Activated naive CD4-positive, alpha-beta T cell treated with anti-CD3 and anti-CD28 coated beads, Interleukin-2, amount 50 U/mL, for 72 hours (primary cell): ENCODE measurements at places on chromosomes 16 and 17. TPM values are rescaled to one million over a fixed set of nuclear protein-coding genes. Genes with fewer than 3 reads are reported as not detected.

PABPN1L gene
- total RNA-seq = not detected

GRCh38 chr17:48470388-48471034, 40.5 kb upstream of the SKAP1 start:
- DNase-seq = no peak

DNA sequence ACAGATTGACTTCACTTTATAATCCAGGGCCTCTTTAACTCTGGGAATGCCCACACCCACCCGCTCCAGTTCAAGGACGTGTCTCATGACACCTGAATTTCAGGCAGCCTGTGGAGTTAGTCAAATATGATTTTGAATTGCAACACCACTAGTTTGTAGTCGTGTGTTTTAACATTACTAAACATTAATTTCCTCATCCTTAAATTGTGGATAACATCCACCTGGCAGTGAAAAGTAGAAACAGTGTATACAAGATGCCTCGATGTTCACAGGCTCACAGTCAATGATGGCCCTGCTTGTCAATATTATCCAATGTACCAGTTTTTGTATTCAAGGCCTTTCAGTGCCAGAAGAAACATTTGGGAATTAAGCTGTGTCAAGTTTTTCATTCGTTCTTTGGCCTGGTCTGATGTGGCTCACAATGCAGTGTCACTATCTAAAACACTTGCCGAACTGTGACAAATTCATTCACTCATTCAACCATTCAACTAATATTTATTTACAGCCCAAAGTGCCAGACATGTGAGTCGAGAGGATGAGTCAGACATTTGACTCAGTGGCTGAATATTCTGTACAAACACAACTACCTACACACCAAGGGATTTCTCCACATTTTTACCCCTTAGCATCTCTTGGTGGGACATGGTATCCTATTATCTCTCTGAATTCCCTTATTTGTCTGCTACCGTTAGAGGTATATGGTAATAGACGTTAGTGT, 1.4 kb downstream of the MEIOB start:
- no peak for DNase-seq

DNA sequence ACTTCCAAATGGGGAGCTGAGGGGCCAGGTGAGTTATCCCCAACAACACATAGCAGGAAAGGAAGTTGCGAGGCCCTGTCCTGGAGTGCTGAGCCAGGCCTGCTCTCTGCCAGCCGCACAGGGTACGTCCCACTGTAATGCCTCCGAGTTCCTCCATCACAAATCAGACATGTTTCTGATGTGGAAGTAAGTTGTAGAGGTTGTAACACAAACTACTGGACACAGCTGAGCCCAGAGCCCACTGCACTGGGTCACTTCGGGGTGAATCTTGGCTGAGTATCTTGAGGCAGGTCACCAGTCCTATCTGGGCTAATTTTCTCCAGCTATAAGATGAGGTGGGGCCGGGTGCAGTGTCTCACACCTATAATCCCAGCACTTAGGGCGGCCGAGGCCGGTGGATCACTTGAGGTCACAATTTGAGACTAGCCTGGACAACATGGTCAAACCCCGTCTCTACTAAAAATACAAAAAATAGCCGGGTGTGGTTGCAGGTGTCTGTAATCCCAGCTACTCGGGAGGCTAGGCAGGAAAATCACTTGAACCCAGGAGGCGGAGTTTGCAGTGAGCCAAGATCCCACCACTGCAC, 100.8 kb upstream of the CDH5 start:
- DNase-seq = no peak

- DNase-seq = peak; percentile 82
Measured at GRCh38 chr17:8857919-8858318, 9.6 kb downstream of the PIK3R6 start.

SLC43A2 gene
- total RNA-seq = 0.62 TPM

CCL16 gene
- total RNA-seq = not detected

KCNJ12 gene
- total RNA-seq = not detected

GRCh38 chr17:17710728-17711541, 29.7 kb downstream of the RAI1 start:
- no peak for DNase-seq

DNA sequence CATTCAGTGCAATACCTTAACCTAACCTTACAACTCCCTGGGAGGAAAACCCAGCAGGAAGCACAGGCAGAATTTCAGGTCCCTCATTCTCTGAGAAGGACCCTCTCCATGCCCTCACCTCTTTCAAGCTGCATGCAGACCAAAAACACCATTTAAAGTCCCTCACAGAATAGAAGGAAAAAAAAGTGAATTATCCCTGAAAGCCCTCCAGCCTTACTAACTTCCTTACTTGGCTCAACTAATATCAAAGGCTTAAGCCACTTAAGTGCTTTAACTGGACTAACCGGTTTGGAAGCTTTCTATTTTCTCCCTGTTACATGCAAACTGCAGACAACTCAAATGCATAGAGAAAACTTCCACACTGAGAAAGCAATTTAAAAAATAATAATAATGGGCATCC, 60.5 kb downstream of the ADAMTS18 start:
- DNase-seq = no peak

RNF112 gene
- total RNA-seq = 0.84 TPM

- DNase-seq = no peak
Measured at GRCh38 chr16:25084797-25085196, 26.7 kb upstream of the LCMT1 start.

DNA sequence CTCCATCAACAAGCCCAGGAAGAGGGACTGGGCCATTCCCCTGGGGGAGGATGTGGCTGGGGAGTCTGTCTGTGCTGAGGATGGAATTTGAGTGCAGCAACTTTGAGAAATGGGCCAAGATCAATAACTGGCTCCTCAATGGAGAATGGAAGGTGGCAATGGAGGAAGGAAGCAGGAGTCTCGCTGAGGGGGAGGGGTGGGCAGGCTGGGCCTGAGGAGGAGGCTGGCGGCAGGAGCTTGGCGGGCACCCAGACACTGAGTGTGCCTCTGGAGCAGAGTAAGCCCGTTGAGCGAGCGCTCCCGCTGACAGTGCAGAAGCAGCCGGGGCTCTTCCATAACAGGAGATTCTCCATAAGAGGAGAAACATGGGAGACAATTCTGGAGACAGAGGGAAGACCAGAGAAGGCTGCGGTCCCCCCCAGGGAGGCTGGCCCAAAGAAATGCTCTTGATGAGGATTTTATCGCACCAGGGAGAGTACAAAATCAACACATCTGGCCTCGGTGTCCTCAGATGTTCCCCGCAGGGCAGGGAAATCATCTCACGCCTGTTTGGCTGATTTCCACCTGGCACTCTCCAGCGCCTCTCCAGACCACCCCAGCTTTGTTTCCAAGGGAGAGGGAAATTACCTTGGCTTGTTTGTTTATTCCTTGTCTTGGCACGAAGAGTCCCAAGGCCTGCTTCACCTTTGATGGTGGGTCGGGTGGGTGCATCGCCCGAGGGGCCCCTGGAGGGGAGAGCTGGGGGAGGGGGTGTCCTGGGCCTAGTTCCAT, 2.8 kb upstream of the MMP15 start:
- no peak for DNase-seq

GRCh38 chr16:24164416-24164815, 91.7 kb upstream of the CACNG3 start:
- no peak for DNase-seq

HOXB1 gene
- not detected for total RNA-seq

GRCh38 chr17:37107406-37108083, 158.8 kb downstream of the AATF start:
- no peak for DNase-seq

DNA sequence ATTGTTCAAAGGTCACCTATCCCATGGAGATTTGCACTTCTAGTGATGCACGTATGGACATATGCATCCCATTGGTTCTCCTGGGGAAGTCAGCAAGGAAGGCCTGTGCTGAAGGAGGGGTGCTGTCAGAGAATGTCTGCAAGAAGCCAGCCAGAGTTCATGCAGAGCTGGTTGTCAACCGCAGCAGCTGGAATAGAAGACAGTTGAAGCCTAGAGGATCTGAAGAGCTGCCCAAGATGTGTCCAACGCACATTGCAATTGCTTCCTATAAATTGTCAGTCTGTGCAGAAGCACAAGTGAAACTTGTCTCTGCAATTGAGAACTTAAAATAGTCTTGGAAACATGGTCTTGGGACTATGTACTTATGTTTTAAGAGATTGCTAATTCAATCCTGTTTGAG, 82.1 kb upstream of the CNTNAP4 start:
- no peak for DNase-seq

TMEM132E gene
- total RNA-seq = not detected

ODAD4 gene
- total RNA-seq = 2.0 TPM

GRCh38 chr17:29292071-29292991, 1.6 kb downstream of the NUFIP2 start:
- peak; percentile 36 for DNase-seq

MT4 gene
- not detected for total RNA-seq

CASKIN1 gene
- 0.77 TPM for total RNA-seq

MT3 gene
- 1.6 TPM for total RNA-seq

PRRT2 gene
- 5.9 TPM for total RNA-seq

CNTD1 gene
- 0.43 TPM for total RNA-seq

ITGAL gene
- total RNA-seq = 297 TPM

GJD3 gene
- not detected for total RNA-seq

ATP2A1 gene
- 4.7 TPM for total RNA-seq

DNA sequence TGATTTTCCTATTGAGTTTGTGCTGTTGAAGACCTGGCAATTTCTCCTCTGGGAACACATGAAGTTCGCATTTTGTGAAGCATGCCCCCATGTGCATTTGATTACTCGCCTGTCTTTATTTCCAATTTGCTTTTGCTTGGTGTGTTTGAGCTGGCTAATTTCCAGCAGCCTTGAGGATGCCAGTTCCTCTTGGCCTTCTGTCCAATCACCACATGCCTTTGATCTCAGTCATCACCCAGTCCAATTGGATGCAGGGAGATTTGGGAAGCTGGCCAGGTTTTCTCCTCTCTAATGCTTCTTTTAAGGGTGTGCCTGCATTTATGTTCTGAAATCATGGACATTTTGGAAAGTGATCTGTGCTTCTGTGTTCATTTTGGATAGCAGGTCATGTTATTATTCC, 3.8 kb upstream of the TMEM100 start:
- no peak for DNase-seq

HEATR9 gene
- not detected for total RNA-seq
